ENCODE measurements at places on chromosomes 2 and 18.
A peak's percentile ranks its signal among the peaks of the same experiment; 100 is the strongest.

DNA sequence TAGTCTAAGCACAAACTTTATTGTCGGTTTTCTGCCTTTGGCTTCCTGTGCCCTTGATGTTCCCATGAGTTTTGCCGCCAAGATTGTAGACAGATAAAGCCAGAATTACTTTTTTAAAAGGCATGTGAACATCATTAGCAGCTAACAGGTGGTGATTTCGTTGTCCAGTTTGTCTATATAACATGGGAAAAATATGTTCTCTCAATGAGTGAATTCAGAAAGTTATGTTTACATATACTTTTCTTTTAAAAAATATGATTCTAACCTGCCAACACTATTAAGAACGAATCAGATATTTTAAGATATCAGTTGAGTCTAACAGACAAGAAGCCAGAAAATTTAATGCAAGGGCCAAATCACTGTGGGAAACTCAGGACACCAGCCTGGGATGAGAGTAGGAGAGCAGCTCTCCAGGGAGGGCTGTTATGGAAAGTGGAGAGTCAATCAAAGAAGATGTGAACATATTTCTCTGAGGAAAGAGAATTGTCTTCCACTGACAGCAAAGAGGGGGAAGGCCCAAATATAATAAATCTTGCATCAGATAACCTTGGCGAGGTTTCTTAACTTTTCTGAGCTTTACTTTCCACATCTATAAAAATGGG is 311.3 kb downstream of the ARHGAP15 start:
- DNase-seq, result no peak

GRCh38 chr18:79818631-79819030 is 20.9 kb downstream of the KCNG2 start:
- DNase-seq, result no peak

GRCh38 chr18:3703732-3704176 is 253.8 kb downstream of the TGIF1 start:
- no peak for DNase-seq

DNA sequence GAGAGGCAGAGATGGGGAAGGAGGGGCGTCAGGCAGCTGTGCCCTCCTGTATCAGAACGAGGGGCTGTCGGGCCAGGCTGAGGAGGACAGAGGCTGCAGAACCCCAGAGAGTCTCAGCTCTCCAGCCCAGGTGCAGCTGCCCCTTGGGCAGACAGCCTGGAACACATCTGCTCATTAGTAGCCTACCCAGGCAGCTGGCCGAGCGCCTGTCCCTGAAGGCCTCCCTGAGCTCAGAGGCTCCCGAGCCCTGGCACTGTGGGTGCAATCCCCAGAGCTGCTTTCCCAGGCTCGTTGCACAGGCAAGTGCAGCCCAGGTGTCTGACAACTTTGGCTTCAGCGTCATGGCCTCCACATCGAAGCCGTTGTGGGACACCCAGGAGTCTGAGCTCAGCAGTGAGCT is 13.1 kb upstream of the TMEM185B start:
- no peak for DNase-seq

DNA sequence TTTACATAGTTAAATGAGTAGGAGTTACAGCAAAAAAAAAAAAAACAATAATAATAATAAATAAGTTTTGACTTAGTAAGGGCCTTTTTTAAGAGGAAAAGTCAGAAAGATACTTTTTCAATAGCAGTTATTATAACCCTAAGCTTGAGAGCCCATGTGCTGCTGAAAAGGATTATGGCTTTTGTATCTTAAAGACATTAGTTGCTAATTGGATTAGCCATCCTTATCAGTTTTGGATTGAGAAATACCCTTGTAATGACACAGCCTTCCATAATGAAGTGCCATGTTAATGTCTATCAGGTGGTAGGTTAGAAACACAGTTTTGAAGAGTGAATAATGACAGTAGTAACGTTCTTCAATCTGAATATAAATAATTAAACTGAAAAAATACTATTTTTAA is 554.0 kb downstream of the RIT2 start:
- DNase-seq, result no peak

DNA sequence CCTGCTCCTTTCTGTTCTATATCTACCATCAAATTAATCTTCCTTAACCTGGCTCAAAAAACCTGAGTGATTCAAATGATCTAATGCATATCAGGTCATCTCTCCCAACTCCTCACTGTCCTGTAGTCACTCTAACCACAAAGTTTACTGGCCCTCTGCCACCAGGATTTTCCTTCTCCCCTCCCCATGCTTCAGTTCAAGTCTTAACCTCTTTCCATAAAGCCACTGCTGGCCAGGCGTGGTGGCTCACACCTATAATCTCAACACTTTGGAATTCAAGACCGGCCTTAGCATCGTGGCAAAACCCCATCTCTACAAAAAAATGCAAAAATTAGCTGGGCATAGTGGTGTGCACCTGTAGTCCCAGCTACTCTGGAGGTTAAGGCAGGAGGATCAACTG is 7.5 kb upstream of the SP3 start:
- no peak for DNase-seq

DNA sequence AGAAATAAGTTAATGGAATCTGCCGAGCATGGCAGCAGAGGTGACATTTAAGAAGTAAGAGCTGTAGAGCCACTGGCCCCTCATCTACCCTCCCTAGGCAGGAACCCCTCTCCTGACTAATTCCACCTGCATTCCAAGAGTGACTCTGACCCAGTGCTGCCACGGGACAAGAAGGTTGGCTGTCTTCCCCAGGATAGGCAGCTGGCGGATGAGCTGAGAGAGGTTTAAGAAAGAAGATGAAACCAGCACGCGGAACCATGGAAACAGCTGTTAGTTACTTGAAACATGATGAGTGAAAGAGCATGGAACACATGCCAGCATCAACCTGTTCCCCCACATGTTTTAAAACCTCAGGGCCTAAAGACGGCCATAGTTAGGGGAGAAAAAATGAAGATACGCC is 74.1 kb downstream of the RND3 start:
- no peak for DNase-seq

DNA sequence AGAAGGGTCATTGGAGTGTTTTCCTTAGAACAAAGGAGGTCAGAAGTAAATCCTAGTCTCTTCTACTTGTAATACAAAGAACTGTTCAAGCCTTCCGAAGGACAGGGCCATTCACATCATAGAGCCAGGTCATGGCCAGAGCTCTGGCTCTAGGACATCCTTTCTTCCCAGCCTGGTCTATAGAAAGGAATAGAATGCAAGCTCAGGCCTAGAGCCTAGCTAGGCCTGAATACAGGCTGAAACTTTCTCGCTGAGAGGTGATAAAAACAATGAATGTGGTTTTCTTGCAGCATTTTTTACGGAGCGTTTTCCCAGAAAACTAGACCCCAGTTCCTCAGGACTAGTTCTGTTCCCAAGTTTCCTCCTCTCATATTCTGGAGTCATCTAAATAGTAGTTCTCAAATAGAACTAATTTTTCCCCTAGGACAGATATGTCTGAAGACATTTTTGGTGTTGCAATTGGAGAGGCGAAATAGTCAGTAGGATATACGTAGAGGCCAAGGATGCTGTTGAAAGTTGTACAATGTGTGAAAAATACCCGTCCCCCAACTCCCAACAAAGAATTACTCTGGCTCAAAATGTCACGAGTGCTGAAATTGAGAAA is 6.8 kb downstream of the UGT1A6 start:
- DNase-seq, result no peak

DNA sequence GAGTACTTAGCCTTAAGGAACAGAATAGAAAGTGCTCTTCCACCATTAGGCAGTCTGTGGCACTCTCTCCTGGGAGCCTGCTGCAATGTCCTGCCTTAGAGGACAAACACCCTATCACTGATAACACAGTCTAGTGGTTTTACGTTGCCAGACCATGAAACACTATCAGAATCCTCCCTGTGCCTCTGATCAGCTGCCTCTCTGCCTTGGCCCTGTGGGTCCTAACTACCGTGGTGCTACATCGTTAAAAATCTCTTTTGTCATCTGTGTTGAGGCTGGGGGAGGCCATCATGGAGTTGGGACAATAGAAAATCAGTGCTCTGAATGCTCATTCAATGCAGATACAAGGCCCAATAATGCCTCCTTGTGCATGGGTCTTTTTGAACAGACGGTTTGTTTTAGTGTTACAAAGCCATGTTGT is 11.9 kb upstream of the APCDD1 start:
- no peak for DNase-seq

DNA sequence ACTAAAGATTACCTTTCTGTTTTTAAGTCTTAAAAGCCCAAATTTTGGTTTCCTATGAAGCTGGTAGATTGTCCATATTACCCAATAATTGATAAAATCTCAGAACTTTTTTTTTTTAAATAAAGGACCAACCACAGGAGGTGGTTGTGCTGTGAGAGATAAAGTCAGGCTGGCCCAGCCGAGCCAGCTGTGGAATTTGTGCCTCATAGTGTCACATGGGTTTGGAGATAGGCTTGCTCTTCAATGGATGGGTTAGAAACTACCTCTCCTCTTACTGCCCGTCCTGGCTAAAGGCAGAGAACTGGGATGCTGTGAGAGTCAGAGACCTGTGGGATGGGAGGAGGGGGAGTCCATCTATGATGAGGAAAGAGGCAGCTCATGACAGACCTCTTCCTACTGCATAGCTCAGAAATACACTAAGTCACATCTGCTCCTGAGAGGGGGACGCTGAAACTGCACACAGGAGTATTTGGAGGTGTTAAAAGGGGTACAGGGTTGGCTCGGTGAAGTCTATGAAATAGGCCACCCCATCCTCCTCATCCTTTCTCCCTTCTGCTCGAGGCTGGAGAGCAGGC is 99.7 kb upstream of the MGAT4A start:
- DNase-seq, result no peak

DNA sequence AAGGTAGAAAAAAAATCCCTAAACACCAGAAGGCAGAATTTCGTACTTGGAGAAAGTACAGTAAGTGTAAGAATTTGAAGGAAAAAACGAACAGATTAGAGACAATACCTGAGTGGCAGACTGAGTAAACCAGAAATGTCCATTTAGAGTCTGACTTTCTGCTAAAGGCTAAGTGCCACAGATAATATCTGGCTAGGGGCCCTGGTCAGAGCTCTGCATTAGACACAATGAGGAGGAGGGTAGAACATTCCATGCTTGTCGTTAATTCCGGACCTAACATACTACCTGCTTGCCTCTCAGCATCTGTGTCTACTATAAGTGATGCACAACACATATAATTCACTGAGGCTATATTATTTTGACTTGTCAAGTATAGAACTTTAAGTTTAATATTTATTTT is 18.1 kb downstream of the SEPTIN10 start:
- DNase-seq, result no peak

GRCh38 chr2:8704906-8705305 is 23.1 kb downstream of the ID2 start:
- DNase-seq, result no peak

DNA sequence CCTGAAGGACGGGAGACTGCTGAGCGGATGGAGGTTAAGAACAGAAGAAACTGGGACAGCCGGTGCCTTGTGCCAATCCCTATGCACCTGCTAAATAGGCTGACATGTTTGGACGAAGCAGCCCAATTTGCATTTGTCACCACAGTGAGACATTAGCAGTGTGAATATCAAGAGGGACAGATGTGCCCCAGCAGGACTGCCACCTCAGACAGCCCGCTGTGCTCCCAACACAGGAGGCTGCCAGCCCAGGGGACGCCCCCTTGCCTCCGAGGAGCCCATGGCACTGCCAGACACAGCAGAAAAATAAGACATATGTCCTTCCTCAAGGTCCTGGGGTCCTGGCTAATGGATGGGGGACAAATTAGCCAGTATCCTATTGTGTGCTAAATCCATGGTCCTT is 306.7 kb upstream of the POU3F3 start:
- DNase-seq, result no peak

GRCh38 chr2:143128681-143129580 is at the start of gene ARHGAP15:
Gene ARHGAP15, plus strand, starts transcription at chr2:143129419.
- peak; percentile 48 for DNase-seq

DNA sequence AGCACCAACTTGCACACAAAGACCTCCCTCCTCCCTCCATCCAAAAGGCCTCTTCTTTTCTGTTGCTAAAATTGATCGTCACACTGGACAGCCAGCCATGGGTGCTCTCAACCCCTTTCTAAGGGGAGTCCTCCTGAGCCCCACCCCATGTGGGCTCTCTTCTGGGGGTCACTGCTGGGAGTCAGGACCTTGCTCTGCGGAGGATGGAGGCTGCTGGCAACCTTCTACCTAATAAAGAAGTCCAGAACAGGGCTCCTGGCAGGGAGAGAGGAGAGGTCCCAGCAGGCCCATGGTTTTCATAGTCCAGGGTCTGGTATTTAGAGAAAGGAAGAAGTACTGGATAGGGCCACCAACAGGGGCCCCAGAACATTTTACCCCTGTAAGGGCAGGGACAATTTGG is 67.6 kb upstream of the OTOS start:
- no peak for DNase-seq

GRCh38 chr2:134452042-134452733 is 198.3 kb downstream of the MGAT5 start:
- no peak for DNase-seq

DNA sequence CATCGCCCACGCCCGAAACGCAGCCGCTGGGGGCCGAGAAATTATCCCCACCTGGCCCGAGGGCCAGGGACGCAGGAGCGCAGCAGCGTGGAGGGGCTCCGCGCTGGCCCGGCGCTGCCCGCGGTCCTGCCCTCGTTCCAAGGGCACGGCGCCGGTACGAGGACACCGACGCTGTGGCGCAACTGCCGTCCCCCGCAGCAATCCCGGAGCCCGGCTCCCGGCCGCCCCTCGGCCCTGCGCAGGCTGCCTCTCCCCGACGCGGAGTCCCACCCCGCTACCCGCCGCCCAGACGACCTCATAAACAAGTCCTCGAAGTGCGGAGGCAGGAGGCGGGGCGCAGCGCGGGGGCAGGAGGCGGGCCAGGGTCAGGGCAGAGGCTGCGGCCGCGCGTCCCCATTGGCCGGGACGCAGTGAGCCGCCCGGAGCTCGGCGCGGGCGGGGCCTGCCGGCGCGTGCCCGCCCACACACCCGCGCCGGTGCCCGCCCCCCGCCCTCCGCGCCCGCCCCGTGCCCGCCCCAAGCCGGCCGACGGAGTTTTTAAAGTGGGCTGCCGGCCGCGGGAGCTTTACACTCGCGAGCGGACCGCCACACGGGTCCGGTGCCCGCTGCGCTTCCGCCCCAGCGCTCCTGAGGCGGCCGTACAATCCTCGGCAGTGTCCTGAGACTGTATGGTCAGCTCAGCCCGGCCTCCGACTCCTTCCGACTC is at the start of gene EPAS1:
Gene EPAS1, plus strand, starts transcription at position 568 of the 706 bp plus-strand sequence. CDS start 505 bp downstream, outside the sequence.
- peak; percentile 48 for DNase-seq

GRCh38 chr2:12326449-12327190 is 390.1 kb upstream of the TRIB2 start:
- DNase-seq, result no peak

All from GDM1 (cell line).